Hematopoietic multipotent progenitor cell treated with erythropoietin and hydrocortisone succinate and interleukin-3 and kit ligand, for 4 days (in vitro differentiated cells): ENCODE measurements at places on chromosomes 16 and 17.

- no peak for DNase-seq
These were observed 181.4 kb downstream of the COPRS start for GRCh38 chr17:31677681-31678080.

GRCh38 chr16:31008149-31008548, 2.3 kb downstream of the STX1B start:
- no peak for DNase-seq

- DNase-seq = no peak
These were observed 229.3 kb downstream of the SOX9 start for GRCh38 chr17:72350073-72350472.

GRCh38 chr16:10502776-10503175, 77.6 kb downstream of the EMP2 start:
- no peak for DNase-seq

DNA sequence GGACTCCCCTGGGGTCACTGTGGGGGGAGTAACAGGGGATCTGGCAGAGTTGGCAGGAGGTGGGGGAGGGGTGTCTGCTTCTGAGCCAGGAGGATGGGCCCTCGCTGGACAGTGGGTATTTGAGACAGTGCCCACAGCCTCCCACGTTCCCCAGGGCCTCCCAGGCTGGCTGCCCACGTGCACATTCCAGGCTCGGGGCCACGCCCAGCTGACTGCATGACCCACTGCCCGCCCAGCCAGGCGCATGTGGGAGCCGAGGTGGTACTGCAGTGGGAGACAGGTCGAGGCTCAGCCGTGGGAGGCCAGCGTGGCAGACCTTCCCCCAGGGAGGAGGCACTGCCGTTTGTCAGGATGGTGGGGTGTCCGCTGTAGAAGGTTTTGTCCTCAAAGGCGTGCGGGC, 38.8 kb downstream of the BAHCC1 start:
- DNase-seq = no peak

GRCh38 chr17:65561452-65562205, at the start of gene AXIN2:
Gene AXIN2, minus strand, starts transcription at chr17:65561648. Its CDS starts 3,028 bp downstream, at chr17:65558620.
- peak; percentile 91 for DNase-seq

GRCh38 chr16:60073376-60073775, 1339.3 kb upstream of the GOT2 start:
- no peak for DNase-seq

GRCh38 chr17:39573447-39574298, 34.0 kb downstream of the NEUROD2 start:
- DNase-seq = peak; percentile 80

GRCh38 chr16:88813269-88814143, 1.8 kb upstream of the APRT start:
- DNase-seq = no peak

- DNase-seq = no peak
These were observed 82.8 kb downstream of the MYH13 start for GRCh38 chr17:10290041-10290440.

DNA sequence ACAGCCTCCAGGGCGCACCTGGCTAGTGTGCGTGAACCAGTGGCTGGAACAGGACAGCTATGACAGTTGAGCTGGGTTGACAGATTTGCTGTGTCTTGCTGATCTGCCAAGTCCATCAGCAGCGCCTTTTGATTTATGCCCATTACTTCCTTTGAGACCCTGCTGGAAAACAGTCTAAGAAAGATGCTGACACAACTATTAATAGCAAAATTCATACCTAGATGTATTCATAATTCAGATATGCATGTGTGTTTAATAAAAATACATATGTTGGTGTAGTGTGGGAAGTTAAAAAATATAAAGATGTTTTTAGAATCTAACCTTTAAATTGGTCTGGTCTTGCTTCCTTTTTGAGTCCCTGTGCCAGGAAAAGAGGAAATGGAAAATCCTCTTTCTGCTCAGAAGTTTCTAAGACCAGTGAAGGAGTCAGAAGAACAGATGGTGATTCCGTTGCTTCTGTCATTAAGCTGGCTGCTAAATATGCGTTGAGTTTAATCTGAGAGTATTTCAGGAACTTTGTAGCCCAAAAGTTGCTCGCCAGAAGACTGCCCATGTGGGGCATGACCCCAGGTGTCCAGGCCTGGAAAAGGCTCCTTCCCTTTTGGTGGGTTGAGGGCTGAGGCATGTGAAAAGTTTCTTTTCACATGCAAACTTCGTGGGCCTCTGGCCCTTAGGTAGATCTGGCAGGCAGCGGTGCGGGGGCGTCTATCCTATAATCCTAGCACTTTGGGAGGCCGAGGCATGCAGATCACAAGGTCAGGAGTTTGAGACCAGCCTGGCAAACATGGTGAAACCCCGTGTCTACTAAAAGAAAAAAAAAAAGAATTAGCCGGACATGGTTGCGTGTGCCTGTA, 40.0 kb upstream of the ENDOV start:
- no peak for DNase-seq

GRCh38 chr17:78889531-78889930, 13.5 kb downstream of the CEP295NL start:
- DNase-seq = no peak

- DNase-seq = peak; percentile 60
These were observed 2.9 kb upstream of the CRYBA1 start for GRCh38 chr17:29243792-29244191.

DNA sequence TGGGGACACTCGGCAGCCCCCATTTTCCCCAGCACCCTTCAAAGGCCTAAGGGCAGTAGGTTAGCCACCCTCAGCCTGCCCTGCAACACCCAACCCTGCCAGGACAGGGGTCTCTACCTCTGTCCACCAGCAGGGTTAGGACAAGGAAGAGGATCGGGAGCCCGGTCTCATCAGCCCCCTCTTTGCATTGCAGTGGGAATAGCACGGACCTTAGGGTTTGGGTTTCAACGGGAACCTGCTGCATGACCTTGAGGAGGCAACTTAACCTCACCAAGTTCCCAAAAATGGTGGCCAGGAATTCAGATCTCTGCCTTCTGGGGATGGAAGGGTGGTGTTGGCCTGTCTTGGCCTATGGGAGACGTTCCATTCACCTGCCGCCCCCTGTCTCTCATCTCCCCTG, 20.2 kb upstream of the SPPL2C start:
- DNase-seq = no peak

DNA sequence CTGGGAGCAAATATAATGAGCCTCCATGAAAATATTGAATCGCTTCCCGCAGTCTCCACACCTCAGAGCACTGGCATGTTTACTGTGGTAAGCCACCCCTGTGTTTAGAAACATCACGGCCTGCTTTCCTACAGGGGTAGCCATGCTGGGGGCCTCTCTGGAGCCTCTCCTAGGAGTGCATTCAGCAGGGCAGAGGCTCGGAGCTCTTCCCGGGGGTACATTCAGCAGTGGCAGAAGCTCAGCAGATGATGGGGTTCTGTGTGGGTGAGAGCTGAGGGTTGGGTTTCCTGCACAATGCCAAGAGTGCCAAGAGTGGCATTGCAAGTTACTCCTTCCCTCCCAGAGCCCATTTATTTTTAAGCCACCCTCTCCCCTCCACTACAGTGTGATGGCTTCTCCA, 386.6 kb downstream of the SEC14L1 start:
- DNase-seq = no peak

DNA sequence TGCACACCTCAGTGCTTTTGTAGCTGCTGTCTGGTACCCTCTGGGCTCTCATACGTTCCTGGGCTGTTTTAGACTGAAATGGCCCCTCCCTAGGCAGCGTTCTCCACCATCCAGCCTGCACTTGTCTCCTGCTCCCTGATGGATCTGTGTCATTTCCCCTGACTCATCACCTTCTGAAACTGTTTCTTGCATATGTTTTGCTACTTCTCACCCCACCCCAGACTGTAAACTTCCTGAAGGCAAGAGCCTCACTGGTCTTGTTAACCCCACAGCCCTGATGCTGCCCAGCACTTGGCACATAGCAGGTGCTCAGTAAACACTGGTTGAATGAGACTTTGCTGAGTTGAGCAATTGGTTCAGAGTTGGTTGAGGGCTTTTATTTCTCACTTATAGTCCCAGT, 78.7 kb downstream of the CRISPLD2 start:
- DNase-seq = no peak

DNA sequence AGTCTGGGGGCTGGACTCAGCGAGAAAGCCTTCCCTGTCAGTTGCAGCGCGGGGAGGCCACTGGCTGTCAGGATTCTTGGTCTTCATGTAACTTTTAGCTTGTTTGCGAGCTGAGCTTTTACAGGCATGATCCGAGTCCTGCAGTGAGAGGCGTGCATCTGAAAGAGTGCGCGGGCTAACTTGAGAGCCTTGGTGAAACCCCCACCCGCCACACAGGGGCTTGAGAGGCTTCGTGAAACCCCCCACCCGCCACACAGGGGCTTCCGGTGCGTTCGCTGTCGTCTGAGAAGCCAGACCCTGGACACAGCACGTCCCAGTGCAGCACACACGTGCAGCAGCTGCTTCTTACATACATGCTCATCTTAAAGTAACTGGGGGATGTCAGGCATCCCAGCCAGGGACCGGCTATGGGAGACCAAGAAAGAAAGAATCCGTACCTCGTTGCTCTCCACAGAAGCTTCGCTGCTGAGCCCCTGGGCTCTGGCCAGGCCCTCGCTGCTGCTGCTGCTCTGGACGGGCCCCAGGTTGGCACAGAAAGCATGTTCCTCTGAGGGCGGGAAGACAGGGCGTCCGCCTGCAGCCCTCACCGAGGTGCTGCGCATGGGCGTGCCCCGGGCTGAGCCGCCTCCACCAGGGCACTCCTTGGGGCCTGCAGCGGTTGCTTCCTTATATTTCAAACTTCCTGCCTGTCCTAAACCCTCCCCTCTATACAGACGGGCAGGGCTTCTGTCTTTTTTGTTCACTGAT, 7.8 kb downstream of the NUDT16L1 start:
- no peak for DNase-seq

DNA sequence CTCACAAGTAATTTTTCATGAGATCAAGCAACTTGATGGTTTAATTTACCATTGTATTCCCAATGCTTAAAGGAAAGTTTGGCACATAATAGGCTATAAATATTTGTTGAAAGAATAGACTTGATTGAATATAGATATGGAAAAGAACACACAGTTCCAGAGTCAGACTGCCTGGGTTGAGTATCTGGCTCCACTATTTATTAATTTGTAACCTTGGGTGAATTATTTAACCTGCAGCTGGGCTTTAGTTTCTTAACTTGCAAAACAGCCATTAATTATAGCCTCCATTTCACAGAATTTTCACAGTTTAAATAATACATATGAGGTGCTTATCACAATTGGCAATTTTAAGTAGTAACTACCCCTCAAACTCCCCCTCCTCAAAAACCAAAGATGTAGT, 73.6 kb downstream of the NCOR1 start:
- no peak for DNase-seq

DNA sequence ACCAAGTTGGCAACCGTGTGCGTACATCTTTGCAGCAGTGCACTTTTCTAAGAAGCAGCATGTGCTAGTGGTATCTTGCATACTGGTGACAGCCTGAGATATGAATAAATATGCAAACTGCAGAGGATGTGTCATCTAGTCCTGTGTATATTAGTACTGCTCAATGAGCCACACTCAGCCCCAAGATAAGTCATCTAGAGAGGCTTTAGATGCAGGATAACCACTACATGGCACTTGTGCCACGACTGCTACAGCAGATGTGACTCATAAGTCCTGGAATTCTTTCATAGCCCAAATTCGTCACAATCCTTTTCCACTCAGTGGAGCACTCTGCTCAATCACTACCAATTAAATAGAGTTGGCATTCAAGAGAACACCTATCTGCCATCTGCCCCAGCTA, 171.5 kb downstream of the AXIN2 start:
- no peak for DNase-seq

- no peak for DNase-seq
These were observed 122.4 kb downstream of the RAB11FIP4 start for GRCh38 chr17:31513731-31514427.

DNA sequence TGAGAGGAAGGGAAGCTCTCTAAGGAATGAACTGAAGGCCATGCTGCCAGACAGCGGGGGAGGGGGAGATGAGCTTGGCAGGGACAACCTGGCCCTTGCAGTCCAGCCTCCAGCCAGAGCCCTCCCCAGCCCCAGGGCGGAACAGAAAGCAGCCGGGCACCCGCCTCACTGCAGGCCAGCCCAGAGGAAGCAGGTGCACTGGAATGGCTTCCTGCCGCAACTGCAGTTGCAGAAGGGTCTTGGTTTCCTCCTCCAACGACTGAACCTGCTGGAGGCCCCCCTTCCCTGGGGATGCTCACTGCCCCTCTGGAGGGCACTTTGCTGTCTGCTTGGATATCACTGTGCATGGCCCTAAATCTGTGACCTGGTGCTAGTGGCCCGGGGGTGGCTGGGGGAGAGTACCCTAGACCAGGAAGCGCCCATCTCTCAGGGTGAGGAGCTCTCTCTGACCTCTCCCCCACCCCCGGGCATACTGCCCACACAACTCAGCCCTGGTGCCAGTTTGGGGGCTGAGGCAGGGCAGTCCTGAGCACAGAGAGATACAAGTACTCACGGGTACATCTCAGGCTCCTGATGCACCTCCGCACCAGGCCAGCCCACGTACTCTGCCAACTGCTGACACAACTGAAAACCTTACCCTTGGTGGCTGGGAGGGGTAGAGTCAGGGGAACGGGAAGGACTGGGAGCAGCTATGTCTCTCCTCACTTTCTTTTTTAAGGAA, 41.1 kb downstream of the MYO18A start:
- DNase-seq = peak; percentile 80

GRCh38 chr17:67830440-67830839, 5.1 kb downstream of the BPTF start:
- DNase-seq = no peak

DNA sequence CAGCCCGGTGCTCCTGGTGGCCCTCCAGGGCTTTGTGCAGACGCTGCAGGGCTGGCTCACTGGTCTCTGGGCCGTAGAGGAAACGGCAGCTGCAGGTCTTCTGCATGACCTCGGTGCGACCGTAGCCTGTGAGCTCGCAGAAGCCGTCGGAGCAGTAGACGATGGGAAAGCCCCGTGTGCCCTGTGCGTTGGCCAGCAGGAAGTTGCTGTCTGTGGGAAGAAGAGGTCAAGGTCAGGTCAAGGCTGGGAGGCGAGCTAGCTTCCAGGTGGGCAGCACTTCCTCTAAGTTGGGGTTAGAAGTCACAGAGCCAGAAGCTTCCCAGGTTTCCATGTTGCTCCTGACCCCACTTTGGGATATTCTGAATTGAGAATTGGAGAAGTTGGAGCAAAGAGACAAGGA, 2.1 kb downstream of the KCNH4 start:
- no peak for DNase-seq

DNA sequence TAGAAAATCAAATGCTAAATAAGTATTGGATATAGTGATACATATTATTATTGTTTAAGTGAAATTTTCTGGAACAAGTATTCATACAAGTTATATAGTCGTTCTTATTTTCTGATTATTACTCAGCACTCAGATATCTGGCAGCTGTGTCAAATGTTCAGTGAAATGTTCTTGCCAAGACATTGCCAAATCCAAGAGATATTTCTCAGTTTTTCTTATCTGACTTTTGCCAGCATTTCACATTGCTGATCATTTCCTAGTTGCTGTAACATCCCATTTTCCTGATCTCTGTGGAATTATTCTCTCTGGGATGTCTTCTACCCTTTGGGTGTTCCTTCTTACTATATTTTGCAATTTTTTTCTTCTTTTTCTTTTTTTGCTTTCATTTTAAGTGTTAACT, 262.3 kb downstream of the KIF2B start:
- DNase-seq = no peak
